ENCODE measurements at places on chromosomes 3 and 15. TPM values are rescaled to one million over a fixed set of nuclear protein-coding genes. Genes with fewer than 3 reads are reported as not detected.

- no peak for DNase-seq
Observed at GRCh38 chr3:193702967-193703366, 110.0 kb downstream of the OPA1 start.

DNA sequence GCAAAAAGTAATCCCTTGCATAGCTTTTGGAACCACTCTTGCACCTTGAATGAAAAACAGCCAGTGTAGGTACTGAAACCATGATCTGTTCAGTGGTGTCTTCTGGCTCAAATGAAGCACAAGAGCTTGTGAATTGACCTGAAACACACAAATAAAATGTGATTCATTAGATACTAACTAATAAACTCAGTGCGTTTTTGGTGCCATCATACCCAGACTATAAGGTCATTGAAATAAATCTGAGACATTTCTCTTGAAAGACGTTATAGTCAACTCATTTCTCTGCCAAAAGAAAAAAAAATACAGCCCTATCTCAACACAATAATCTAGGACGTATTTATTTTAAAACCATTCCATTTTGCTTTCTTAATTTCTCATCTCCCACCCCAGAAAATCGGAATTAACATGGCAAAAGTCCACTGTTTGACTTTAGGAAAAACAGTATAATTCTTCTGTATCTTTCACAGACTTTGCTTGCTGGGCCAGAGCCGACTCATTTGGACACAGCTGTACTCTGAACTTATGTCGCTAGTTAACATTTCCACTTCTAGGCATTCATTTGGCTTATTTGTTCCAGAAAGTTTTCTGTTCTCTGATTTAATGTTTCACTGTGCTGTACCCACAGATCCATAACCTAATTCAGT is 284.9 kb upstream of the TBL1XR1 start:
- no peak for DNase-seq

- DNase-seq = peak; percentile 75
Observed at GRCh38 chr3:129417326-129417725, 11.1 kb downstream of the EFCAB12 start.

- DNase-seq = no peak
Observed at GRCh38 chr15:60362321-60363086, 35.3 kb downstream of the ANXA2 start.

GRCh38 chr3:138332472-138333073 is 2.9 kb upstream of the NME9 start:
- DNase-seq = no peak

- DNase-seq = no peak
Observed at GRCh38 chr3:134644731-134645514, 5.9 kb downstream of the KY start.

DNA sequence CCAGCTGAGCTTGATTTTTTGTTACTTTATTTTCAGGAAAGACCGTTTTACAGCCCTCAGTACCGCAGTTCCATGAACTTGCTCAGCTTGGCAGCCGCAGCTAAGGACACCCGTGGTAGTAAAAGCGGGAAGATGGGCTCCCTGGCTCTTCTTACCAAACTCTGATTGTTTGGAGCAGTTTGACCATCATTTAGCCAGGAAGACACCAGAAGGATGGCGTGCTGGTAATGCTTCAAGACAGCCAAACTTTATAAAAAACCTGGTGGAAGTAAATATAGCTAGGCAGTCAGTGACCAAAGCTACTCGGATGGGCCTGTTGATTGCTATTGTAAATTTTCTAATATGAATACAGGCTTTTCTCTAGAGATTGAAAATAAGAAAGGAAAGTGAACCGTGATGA is 28.9 kb downstream of the POLR2M start:
- DNase-seq = no peak

- no peak for DNase-seq
Observed at GRCh38 chr15:94069844-94070243, 161.5 kb upstream of the MCTP2 start.

- no peak for DNase-seq
Observed at GRCh38 chr15:100944986-100945385, 25.8 kb downstream of the LRRK1 start.

DNA sequence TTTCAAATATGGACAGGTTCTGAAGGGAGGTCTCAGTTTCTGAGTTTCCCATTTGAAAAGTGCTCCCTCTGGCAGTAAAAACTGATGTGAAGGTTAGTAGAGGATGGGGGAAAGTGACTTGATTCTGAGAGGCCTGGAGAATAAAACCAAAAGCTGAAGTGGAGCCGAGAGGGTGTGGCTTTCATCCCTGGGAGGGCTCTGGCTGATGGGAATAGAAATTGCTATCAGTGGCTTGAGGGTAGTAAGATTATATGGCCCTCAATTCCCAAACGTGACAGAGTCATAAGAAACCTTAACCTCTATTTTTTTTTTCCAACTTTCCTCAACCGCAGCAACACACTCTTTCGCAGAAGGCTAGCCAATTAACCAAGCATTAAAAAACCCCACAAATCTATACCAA is 185.9 kb downstream of the MEIS2 start:
- no peak for DNase-seq

GRCh38 chr3:190673148-190673547 is 159.3 kb downstream of the IL1RAP start:
- no peak for DNase-seq

DNA sequence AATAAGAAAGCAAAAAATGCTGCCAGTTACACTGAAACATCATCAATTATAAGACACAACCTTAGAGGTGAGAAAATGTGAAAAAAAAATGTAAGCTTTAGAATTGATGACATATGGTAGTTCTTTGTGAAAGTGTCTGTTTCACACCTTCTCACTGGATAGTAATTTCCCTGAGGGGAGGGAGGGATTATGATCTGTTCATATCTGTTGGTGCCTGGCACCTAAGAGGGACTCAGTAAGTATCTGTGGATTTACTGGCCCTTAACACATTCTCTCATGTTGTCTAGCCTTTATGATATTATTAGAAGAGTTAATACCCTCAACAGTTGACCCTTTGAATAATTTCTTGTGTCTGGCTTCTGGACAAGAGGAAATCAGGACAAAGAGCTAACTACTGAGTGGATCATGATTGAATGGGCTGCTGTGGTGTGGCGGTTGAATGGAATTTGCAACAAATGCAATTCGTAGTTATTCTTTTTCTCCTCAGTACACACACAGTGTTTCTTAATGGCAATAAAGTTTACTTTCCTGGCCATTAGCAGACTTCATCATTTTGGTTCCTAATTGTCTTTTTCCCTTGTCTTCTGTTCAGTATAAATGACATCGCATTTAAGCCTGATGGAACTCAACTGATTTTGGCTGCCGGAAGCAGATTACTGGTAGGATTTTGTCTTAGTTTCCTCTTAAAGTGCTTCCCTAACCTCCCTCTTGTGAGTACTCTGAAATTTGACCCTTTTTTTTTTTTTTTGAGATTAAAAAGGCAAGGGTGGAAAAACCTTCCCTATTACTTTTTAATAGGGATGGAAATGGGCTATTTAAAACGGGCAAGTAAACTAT is 9.5 kb downstream of the IFT122 start:
- DNase-seq = no peak

DNA sequence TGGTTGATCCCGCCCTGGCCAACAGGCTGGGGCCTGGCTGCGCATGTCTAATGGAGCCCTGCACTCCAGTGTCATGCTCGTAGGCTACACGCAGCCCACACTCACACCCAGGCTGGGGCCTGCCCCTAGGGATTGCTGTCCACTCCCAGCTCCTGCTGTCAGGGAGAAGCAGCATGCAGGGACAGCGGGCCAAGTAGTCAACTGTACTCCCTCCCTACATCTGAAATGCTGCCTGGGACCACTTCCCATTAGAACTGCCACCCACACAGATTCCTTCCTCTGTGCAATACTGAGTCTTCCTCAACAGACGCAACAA is 16.1 kb downstream of the ALS2CL start:
- DNase-seq = no peak

DNA sequence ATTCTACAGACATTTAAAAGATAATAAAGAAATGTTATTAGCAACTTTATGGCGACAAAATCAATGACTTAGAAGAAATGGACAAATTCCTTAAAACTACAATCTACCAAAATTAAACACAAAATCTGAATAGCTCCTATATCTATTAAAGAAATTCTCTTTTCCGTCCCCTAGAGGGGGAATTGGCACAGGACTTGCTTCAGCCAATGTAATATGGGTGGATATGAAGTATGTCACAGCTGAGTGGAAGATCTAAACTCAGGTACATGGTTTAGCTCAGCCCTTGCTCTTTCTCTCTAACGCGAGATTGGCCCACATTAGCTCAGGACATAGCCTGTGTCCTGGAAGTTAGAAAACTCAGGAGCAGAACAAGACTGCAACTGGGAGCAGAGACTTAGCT is 79.3 kb downstream of the DNAH12 start:
- DNase-seq = no peak

DNA sequence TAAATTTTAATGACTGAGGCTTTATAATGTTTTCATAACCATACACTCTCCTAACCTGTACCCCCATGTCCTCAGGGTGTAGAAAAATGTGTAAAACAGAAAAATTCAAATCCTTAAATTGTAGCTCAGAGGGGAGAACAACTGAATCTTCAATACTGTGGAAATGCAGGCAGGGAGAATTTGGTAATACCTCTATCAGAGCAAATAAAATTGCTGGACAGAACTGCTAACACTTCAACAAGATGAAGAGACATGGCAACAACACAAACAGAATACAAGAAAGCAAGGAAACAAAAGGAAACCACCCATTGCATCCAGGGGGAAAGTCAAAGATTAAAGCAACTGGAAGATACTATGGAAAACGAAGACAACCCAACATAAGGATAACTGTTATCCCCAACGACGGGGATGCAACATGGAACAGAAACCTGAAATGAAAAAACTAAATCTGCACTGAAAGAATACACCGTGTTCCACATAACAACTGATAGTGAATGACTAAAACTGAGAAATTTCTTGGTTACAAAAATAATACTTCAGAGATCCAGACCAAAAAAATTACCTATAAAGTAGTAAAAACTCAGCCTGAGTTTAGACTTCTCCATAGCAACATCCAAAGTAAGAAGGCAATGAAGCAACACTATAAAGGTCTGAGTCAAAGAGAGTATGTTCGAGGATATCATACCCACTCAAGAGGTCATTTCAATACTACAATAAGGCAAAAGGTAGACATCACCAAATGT is 48.5 kb downstream of the HACD2 start:
- no peak for DNase-seq

DNA sequence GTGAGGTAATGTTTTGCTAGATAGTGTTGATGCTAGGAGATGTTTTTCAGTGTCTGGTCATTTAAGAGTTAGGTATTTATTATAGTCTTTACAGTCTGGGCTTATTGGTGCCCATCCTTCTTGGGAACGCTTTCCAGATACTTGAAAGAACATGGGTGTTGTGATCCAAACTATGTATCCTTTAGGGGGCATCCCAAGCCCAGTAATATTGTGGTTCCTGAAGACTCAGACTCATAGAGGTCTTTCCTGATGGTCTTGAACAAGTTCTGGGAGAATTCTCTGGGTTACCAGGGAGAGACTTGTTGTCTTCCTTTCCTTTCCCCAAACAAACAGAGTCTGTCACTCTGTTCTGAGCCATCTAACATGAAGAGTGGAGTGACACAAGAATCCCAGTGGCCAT is 99.7 kb upstream of the LRRC3B start:
- DNase-seq = no peak

GRCh38 chr3:53068176-53068575 is 22.3 kb upstream of the SFMBT1 start:
- no peak for DNase-seq

Gene SPTSSB
- not detected for total RNA-seq

Gene LMAN1L
- total RNA-seq = not detected

Gene FANCI
- 36.5 TPM for total RNA-seq

Gene ATP10A
- not detected for total RNA-seq

Gene CSNK1G1
- 35.3 TPM for total RNA-seq
